Mesenchymal stem cell (in vitro differentiated cells and primary cell): ENCODE measurements at places on chromosomes 4 and X.
A peak's percentile ranks its signal among the peaks of the same experiment; 100 is the strongest.

GRCh38 chrX:131308980-131309379, 19.9 kb upstream of the IGSF1 start:
- DNase-seq, result no peak

GRCh38 chr4:182874304-182874751, 42.9 kb downstream of the DCTD start:
- no peak for DNase-seq

- DNase-seq, result no peak
These were observed 71.0 kb downstream of the RAPGEF2 start for GRCh38 chr4:159173886-159174285.

DNA sequence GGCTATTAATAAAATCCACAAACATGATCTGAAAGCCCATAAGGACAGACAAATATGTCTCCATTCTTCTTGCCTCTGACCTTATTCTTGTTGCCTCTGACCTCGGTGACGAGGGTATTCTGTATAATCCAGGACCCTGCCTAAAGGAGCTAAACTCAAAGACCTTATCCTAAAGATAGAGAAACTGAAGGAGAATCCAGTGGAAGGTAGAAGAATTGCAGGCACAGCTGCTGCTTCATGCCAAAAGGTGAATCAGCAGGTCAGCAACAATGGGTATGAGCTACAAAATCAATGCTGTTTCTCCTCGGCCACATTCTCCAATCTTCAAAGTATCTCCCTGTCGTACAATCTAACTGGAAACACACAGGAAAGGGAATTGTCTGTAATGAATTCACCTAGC, 71.4 kb downstream of the INTS6L start:
- DNase-seq, result no peak

- DNase-seq, result no peak
These were observed 10.2 kb upstream of the TMEM185A start for GRCh38 chrX:149641835-149642234.

DNA sequence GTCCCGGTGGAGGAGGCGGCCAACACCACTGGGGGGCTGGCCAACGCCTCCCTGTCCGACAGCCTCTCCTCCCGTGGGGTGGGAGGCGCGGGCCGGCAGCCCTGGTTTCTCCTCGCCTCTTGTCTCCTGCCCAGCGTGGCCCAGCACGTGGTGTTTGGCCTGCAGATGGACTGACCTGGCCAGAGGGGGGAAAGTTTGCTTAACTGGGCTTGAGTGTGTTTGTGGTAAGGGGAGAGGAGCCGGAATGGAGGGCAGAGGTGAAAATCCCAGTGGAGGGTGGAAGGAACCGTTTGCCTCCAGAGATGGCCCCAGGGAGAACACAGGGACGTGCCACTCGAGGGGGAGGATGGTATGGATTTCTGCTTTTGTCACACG, 27.6 kb downstream of the NYX start:
- no peak for DNase-seq

DNA sequence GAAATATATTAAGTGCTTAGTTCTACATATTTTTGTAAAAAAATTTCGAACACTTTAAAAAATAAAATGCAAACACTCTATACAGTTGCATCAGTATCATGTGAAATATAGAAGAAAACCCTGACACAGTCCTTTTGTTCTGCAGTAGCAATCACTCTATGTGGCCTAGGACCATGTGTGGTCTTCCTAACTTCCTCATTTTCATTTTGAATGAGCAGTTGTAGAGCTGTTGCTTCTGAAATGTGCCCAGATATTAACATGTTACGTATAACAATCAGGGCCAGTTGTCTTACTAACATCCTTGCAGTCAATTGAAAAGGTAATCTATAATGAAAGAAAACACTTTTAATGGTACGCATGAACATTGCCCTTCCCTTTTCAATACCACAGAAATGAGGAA, 107.9 kb downstream of the ZNF827 start:
- DNase-seq, result no peak

DNA sequence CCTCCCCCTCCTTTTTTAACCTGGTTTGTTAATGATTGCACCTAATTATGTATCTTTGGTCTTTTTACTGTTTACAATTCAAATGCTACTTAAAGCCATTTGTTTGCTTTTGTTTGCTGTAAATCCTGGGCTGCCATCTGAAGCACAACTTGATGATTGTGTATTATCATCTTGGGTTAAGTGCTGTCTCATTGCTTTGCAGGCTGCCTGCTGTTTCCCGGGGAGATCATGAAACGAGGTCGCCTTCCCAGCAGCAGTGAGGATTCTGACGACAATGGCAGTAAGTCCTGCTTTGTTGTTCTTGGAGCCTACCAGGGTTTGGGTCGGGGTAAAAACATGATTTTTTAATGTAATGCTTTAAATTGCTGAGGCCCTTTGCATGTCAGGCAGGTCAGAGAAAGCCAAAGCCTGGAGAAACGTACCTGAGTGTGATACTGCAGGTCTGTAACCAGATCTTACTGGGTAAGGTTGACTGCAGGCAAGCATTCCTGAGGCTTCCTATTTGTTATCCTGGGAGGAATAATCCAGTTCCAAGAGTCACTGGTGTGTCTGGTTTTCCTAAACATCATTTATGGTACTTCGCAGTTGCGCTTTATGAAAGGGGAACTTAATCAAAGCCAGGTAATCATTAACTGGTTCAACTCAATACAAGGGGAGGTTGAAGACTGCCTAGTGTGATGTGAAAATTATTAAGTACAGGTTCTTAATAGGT, 22.2 kb downstream of the JADE1 start:
- peak; percentile 71 for DNase-seq

GRCh38 chr4:156516698-156517097, 454.9 kb downstream of the PDGFC start:
- no peak for DNase-seq

GRCh38 chr4:12791536-12791935, 692.6 kb downstream of the RAB28 start:
- peak; percentile 96 for DNase-seq

DNA sequence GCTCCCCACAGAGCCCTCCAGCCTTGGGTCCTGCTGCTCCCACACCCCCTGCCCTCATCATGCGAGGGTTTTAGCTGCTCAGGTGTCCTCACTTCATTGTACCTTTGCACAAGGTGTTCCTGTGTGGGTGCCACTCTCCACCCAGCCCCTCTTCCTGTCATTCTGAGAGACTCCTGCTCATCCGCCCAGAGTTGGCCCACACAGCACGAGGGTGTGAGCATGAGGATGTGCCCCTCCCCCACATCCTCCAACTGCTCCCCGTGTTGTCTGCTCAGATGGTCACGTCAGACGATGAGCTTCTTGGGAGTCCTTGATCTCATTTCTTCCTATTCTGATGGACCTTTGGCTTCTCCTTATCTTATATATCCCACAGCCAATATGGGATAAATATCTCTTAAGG, 53.2 kb downstream of the HTT-AS start:
- DNase-seq, result no peak

- no peak for DNase-seq
These were observed 46.2 kb downstream of the TIGD2 start for GRCh38 chr4:89157488-89158024.

DNA sequence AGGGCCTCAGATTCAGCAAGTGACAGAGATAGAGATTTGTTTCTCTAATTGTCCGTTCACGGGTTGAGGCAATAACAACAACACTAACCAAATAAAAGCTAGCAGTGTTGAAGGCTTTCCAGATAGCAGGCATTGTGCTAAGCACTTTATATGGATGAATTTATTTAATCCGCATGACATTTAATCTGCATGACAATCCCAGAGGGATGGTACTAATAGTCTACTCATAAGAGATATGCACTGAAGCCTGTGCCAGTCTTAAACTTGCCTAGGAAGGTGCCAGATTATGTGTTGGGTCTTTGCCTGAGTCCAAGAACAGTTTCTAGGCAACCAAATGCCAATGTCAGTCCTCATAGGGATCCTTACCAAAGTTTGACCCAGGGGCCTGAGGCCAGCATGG, 37.7 kb upstream of the FAT1 start:
- no peak for DNase-seq

GRCh38 chr4:119053245-119053644, 82.4 kb upstream of the MYOZ2 start:
- DNase-seq, result no peak

DNA sequence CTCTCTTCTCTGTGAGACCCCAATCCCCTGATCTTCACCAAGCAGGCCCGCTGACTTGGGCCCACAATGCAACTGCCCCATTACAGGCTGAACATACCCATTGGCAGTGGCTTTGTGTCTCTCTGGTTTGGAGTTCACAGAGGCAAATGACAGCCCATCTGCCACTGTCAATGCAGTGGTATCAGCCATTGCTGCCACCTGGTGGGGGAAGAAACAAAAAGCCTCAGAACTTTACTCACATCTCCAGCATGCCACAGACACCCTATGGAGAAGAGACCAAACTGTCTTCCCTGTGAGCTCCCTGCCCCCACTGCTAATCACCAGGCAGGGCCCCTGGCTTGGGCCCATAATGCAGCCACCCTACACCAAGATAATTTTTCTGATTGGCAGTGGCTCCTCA, 729.3 kb upstream of the ACTRT1 start:
- DNase-seq, result peak; percentile 6

- no peak for DNase-seq
These were observed 26.2 kb upstream of the FREM3 start for GRCh38 chr4:143726714-143727113.
